Gastrocnemius medialis (tissue), 4 donors: ENCODE measurements at places on chromosomes 16 and 17. TPM values are rescaled to one million over a fixed set of nuclear protein-coding genes. Genes with fewer than 3 reads are reported as not detected.

Gene GNG13
- total RNA-seq, result not detected

GRCh38 chr16:88927010-88927409 is 50.0 kb downstream of the CBFA2T3 start:
- H3K27ac ChIP-seq, result no peak overlapping the region
- H3K4me3 ChIP-seq, result no peak overlapping the region
- H3K4me1 ChIP-seq, result peaks cover 21% of the 10 kb centered on the region
- H3K27me3 ChIP-seq, result no peaks in the 10 kb centered on the region

GRCh38 chr16:73315645-73316044 is 267.7 kb upstream of the ZFHX3 start:
- no peak overlapping the region for H3K4me3 ChIP-seq
- H3K27me3 ChIP-seq, result no peaks in the 10 kb centered on the region
- no peaks in the 10 kb centered on the region for H3K36me3 ChIP-seq
- H3K4me1 ChIP-seq, result no peaks in the 10 kb centered on the region
- H3K27ac ChIP-seq, result no peak overlapping the region
- no peak for DNase-seq

GRCh38 chr17:36182176-36183000 is 6.0 kb upstream of the TBC1D3B start:
- no peak for DNase-seq
- H3K4me1 ChIP-seq, result peaks cover 7% of the 10 kb centered on the region
- H3K27me3 ChIP-seq, result peaks cover 54% of the 10 kb centered on the region
- H3K27ac ChIP-seq, result no peak overlapping the region

DNA sequence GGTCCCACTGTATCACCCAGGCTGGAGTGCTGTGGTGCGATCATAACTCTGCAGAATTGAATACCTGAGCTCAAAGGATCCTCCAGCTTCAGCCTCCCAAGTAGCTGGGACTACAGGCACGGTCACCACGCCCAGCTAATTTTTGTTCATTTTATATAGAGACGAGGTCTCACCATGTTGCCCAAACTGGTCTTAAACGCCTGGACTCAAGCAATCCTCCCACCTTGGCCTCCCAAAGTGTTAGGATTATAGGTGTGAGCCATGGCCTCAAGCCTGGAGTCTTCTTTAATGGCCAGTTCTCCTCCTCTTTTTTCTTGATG is 484 bp downstream of the CD300LB start:
- H3K27me3 ChIP-seq, result no peaks in the 10 kb centered on the region
- no peaks in the 10 kb centered on the region for H3K4me1 ChIP-seq
- no peaks in the 10 kb centered on the region for H3K36me3 ChIP-seq
- H3K4me3 ChIP-seq, result no peak overlapping the region
- H3K27ac ChIP-seq, result no peak overlapping the region

DNA sequence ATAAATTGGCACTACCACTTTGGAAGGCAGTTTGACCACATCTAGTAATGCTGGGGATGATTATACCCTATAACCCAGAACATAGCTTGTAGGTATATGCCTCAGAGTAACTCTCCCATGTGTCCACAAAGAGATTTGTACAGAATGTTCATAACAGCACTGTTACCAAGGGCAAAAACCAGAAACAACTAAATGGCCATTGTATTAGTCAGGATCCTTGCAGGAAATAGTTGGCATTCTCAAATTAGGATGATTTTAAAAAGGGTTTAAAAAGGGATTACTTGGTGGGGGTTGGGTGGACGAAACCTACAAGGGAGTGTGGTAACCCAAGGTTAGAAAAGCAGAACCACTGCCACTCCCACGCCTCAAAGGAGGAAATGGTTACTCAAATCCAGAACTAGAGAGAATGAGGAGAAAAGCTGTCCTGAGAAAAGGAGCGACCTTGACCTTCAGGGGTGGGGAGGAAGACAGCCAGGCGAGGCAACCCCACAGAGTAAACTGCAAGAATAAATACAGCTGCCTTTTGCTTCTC is 2.1 kb downstream of the CPPED1 start:
- H3K27ac ChIP-seq, result no peak overlapping the region
- peaks cover 4% of the 10 kb centered on the region for H3K4me1 ChIP-seq
- H3K36me3 ChIP-seq, result no peaks in the 10 kb centered on the region
- H3K4me3 ChIP-seq, result no peak overlapping the region
